Esophagus muscularis mucosa (tissue), 4 donors: ENCODE measurements at places on chromosomes 6 and 20.

GRCh38 chr6:163878698-163879097, 464.2 kb downstream of the QKI start:
- DNase-seq, result no peak

DNA sequence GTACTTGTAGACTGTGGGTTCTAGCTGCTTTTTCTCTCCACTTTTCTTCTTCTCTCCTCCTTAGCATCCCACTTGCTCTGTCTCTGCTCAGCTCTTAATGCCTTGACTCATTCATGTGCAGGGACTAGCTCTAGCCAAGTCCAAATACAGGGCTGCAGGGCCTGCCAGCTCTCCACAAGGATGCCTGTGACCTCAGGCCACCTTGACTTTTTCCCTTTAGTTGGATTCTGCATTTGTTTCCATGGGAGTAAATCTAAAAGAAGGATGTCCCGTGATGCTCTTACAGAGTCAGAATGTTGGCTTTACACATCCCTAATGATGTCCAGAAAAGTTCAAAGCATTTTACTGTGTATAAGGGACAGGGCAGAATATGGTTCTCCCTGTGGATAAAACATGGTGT, 101.8 kb upstream of the PREP start:
- DNase-seq, result no peak

- DNase-seq, result no peak
Measured at GRCh38 chr6:24932832-24933231, 2.9 kb downstream of the RIPOR2 start.

DNA sequence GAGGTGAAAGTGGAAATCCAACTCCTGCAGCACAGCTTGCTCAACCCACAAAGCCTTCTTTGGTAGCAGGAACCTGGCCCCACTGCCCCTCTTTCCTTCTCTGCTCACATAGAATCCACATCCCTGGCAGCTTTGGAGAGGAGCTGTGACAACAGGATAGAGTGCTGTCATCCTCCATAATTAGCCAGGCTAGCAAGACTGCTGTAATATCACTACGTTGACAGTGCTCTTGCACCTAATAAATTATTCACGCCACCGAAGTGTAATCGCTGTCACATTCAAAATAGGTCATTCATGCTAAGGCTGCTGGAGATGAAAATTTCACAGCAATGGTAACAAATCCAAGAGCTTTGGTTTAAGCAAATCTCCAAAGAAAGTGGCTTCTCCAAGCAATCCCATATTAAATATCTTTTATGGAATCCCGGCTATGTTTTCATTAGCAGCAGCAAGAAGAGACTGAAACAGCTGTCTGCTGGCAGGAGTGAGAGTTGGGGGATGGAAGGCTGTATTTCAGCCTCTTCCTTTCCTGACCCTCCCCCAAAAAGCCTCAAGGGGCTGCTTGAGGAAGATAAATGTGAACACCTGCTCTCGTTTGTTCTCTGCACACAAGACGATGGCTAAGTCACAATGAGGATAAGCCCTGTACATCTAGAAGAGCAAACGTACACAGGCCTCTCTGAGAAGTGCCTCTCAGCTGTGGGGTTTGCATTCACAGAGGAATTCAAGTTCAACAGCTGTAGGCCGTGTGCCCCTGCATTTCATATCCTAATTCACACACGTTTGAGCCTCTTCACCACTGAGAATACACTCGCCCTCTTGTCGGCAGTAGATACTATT, 16.5 kb downstream of the RIPOR2 start:
- DNase-seq, result peak; percentile 34

GRCh38 chr6:6293317-6293716, 27.1 kb downstream of the F13A1 start:
- DNase-seq, result peak; percentile 89

DNA sequence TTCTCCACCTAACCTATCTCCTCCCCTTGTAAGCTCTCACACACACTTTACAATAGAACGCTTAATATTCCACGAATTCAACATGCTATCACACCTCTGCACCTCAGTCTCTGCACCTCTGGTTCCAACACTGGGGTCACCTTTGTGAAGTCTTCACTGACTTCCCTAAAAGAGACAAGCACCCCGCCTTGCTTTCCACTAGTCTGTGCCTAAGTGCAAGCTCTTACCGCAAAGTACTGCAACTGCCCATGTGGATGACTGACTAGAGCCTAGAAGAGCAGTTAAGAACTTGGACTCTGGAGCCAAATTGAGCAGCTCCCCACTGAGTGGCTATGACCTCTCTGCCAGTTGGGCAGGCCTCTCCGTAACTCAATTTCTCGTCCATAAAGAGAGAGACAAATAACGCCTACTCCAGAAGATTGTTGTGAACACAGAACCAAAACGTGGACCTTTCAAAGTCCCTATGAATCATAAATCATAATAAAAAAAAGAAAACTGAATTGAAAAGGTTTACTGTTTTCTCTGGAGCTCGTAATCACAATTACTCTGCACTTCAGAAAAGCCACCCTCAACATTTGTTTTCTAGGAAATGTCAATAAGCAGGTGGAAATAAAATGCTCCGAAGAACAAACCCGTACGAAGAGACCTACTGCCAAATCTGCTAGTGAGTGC, 1.2 kb downstream of the IFNGR1 start:
- no peak for DNase-seq

DNA sequence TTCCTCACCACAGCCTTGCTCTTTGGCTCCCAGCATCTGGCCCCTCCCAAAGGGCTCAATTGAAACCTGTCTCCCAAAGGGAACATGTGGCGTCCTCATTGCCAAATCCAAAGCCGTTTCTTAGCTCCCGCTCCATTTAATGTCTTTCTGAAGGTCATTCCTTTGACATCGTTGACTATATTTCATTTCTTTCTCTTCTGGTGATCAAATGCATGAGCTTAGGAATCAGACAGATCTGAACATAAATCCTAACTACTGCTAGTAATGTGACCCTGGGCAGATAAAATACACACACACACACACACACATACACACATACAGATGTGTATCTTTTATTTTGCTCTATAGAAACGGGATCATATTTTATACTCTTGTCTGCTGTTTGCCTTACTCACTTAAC, 964.7 kb upstream of the FLRT3 start:
- no peak for DNase-seq

GRCh38 chr6:5098501-5099270, 13.5 kb downstream of the PPP1R3G start:
- no peak for DNase-seq

DNA sequence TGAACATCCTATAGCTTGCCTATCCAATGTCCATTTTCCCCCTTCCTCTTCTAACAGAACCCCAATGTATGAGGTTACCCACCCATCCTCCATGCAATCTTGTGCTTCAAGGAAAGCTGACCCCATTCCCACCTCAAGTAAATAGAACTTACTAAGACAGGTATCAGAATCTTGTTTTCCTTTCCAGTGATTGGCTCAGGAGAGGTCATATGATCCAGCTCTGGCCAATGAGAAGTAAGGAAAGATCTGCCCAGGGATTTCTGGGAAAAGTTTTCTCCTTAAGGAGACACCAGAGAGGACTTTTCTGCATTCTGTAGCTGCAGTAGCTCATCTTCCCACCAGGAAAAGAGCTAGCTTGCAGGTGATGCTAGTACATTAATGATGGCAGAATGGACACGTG, 341.8 kb upstream of the ZFP64 start:
- DNase-seq, result no peak

DNA sequence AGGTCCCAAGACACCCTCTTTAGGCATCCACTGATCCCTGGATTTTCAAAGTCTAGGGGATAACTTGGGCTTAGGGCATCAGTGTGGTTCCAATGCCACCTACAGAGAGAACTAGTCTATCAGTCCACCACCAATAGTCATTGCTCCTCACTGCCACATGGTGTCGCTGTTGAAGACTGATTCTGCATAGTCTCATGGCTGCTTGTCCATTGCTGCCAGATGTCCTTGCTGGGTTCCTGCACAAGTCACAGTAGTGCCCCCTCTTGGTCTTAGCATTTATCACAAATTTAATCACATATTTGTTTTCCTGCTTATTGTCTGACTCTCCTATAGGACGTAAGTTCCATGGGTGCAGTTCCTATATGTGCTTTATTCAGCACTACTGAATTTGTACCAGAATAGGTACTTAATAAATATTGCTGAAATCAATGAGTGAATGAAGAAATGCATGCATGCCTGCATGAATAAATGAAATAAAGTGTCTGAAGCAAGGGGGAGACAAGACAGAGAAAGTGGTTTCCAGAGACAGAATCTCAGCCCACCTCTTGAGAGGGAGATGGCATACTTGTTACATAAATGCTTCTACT, 45.9 kb upstream of the RALY start:
- no peak for DNase-seq

GRCh38 chr20:63746751-63747315, 7.3 kb downstream of the SLC2A4RG start:
- DNase-seq, result no peak

- DNase-seq, result no peak
Measured at GRCh38 chr6:7902221-7902620, 8.4 kb downstream of the TXNDC5 start.

DNA sequence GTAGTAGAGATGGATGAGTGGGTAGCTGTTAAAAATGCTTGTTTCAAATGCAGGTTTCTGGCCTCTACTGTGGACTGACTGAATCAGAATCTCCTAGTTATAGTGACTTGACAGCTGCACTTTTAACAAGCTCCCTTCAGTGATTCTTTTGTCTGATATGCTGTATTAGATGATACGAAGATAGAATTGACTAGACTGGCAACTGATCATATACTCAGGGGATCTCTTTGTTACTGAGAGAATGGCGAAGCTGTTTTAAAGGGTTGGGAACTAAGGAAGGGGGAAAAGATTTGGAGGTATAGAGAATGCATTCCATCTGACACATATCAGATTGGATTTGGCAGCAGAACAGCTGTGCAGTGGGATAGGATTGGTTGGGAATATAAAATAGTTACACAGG, 7.0 kb downstream of the ENPP4 start:
- DNase-seq, result no peak
